ENCODE measurements at places on chromosomes 6 and 20.

DNA sequence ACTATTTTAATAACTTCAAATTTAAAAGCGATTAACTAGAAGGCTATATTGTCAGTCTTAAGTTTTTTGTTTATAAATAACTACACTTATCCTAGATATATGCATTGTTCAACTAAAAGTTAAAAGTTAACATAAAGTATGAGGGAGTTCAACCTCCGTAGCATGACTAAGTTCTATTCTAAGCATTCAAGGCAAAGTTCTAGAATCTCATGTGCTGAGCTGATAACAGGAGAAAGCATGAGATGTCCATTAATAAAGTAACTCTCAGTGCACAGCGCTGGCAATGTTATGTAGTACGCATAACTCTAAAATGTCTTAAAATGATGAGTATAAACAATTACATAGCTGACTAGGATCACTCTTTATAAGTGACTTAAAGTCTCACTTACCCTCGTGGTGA, 264.8 kb downstream of the RNGTT start:
- DNase-seq, result no peak

- no peak for DNase-seq
These were observed 30.2 kb downstream of the SNX9 start for GRCh38 chr6:157853018-157853805.

GRCh38 chr6:11207199-11207968, 25.1 kb downstream of the NEDD9 start:
- no peak for DNase-seq

GRCh38 chr6:146851837-146852236, 253.1 kb downstream of the ADGB start:
- no peak for DNase-seq

DNA sequence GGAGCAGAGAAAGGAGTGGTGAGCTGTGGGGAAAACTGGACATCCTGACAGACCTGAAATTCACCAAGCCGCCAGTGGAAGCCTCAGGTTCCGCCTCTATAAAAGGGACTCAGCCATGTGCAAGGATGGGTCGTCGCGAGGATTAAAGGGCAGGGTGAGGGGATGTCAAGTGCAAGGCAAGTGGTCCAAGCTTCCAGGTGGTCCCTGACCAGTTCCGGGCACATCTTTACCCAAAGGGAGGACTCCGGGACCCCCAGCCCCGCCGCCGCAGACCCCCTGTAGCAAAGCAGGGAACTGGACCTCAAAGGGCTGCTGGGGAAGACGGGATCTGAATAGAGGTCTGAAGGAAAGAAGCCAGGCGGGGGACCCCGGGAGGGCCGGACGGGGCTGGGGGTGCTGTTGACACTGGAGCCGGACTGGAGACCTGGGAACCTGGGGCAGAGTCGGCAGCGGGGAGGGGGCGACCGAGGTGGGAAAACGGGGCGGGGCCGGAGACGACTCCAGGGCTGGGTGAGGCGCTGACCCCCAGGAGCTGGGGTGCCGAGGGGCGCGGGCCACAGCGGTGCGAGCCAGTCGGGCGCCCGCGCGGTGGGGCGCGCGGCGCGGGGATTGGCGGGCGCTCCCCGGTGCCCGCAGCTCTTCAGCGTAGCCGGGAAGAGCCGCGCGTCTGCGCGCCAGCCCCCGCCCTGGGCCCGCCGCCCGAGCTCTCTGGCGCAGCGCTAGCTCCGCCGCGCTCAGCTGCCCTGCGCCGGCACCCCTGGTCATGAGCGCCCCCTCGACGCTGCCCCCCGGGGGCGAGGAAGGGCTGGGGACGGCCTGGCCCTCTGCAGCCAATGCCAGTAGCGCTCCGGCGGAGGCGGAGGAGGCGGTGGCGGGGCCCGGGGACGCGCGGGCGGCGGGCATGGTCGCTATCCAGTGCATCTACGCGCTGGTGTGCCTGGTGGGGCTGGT, at the start of gene SSTR4:
Gene SSTR4, plus strand, starts transcription at position 592 of the 951 bp plus-strand sequence. Its CDS starts 172 bp downstream, at position 764.
- DNase-seq, result no peak

DNA sequence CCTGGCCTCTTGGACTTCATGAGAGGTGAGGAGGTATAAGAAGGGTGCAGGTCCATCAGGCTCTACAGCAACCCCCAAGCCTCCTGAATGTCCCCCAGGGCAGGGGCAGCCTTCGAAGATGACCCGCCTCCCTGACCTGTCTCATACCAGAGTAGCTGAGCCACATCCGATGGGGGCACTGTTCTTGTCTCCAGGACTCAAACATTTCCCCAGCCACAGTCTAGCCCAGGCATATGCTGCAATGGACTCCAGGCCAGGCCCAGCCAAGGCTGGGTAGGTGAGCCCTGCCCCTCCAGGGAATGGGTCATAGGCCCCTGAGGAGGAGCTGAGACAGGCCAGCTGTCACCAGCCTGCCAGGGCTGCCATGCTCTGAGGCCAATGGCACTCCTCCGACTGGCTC, 65.3 kb downstream of the BANF2 start:
- DNase-seq, result no peak

DNA sequence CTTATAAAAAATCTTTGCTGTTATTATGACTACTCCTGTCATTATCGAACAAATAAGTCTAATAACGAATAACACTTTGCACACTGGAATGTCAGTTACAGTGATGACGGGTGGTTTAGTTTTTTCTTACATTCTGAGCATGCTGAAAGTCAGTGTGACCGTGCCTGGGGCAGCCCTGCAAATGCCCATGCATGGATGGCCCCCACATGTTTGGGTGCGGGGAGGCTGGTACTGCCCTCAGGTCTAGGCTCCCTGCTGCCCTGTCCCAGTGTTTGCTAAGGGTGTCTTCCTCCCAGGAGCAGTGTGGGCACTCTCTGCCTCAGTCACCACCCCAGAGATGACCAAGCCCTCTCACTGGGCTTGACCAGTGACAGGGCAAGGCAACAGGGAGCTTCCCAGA, 3.0 kb downstream of the CSTL1 start:
- DNase-seq, result no peak

DNA sequence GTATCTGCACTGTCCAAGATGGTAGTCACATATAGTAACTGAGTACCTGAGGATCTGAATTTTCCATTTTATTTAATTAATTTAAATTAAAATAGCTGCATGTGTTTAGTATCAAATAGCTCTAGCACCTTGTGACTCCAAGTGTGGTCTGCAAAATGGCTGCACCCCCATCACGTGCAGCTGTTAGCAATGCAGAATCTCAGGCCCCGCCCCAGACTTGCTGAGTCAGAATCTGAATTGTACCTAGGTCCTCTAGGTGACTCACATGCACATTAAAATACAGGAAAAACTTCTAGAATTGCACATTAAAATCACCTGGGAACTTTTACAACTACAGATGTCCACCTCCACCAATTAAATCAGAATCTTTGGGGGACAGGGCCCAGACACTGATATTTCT, 19.2 kb upstream of the FAM83C start:
- no peak for DNase-seq

DNA sequence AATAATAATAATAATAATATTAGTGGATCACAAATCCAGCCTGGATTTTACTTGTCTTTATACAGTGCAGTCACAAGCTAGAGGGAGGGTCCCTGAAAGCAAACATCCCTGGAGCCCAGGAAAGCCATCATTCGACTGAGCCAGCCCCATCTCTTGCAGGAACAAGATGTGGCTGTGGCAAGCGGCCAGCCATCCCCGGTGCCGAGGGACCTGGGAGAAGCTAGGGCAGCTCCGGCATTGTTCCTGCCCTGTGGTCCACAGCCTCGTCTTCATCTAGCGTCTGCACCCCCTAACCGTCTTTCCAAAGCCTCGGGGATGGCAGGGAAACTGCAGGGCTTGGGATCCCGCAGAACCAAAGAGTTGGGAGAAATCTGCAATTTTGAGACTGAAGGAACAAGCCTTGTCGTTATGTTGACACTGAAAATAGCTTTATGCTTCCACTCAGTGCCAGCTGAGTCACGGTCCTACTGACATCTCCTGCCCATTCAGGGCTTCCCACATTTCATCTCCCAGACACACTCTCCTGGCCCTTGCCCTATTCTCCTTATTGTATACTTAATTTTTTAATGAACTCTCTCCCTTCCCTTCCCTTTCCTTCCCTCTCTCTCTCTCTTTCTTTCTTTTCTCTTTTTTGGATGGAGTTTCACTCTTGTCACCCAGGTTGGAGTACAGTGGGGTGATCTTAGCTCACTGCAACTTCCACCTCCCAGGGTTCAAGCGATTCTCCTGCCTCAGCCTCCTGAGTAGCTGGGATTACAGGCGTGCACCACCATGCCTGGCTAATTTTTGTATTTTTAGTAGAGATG, 62.5 kb upstream of the ZNFX1 start:
- DNase-seq, result no peak

- DNase-seq, result no peak
These were observed 394 bp downstream of the AKAP12 start for GRCh38 chr6:151240036-151240685.

GRCh38 chr6:30951907-30952469, 11.2 kb downstream of the MUCL3 start:
- DNase-seq, result no peak

GRCh38 chr20:47660983-47661700, 124.1 kb downstream of the SULF2 start:
- DNase-seq, result no peak

DNA sequence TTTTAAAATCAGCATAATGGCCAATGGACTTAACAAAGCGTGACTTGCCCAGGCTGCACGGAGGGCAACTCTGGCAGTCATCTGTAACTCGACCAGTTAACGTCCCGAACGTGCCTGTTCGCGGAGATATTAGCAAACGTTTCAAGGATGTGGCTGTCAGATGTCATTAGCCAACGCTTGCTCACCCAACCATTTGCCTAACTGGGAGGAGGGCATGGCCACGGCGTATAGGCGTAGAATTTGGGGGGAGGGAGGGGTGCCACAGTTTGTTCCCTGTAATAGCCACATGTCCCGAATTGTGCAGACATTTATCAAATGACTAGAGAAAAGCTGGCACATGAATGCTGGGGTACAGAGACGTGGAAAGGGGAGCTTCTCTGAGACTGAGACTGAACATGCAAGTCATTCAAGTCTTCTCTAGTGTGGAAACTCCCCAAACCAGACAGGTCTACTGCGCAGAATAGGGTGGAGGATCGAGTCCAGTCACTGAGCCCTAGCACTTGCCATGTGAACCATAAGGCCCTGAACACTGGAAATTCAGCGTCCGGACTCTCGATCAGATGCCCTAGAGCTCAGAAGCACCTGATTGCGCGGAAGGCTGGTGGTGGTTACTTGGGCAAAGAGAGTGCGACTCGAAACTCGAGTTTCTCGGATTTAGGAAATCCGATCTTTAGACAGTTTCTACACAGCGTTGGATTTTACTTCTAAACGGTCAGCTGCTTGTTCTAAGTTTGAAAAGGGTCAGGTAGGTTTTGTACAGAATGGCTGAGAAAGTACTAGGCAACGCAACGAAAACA, 32.6 kb downstream of the TFAP2B start:
- DNase-seq, result no peak

DNA sequence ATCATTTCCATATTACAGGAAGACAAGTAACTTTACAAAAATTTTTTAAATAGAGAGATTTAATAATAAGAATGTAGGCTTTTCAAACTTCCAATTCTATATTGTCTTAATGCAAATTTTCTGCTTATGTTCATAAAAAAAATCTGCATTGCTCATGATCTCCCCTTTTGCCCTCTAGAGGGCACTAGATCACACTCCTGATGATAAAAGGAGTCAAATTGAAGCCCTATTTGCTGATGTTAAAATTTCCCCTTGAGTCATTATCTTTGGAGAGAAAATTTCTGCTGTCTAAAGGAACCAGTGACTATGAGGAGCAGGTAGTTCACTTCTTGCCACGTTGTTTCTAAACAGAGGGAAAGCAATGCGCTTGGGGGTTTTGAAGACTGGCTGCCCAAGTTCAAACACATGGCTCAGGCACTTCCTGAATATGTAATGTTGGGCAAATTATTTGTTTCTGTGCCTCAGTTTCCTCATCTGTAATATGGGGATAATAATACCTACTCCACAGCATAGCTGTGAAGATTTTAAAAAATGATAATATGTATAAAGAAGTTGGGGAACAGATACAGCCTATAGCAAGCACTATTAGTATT, 874.2 kb downstream of the TFAP2A start:
- no peak for DNase-seq

GRCh38 chr6:160201061-160201460, 57.6 kb downstream of the SLC22A2 start:
- no peak for DNase-seq
